HEK293T (cell line): ENCODE measurements at places on chromosomes 3 and 15.
A peak's percentile ranks its signal among the peaks of the same experiment; 100 is the strongest.

DNA sequence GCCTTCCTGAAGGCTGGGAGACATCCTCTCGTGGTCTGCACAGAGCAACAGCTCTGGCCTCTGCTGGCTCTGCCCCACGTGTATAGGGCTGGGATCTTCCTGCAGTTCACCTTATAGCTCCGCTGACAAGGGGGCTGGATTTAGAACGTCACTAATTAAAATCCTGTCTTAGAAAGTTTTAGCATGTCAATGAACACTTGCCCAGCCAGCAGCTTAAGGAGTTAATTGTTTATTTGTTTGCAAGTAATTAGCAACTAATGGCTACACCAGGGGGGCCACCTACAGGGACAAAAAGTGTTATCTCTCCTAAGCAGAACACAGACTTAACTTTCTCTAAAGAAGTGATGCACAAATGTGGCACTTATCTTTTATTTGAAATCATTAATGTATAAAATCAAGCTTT, at the start of gene HESX1:
Gene HESX1 (minus strand): TSS at position 84 of the 403 bp plus-strand sequence. CDS start 60 bp downstream, at position 24.
- DNase-seq = no peak

GRCh38 chr3:171712171-171712938, 97.9 kb downstream of the PLD1 start:
- DNase-seq = no peak

DNA sequence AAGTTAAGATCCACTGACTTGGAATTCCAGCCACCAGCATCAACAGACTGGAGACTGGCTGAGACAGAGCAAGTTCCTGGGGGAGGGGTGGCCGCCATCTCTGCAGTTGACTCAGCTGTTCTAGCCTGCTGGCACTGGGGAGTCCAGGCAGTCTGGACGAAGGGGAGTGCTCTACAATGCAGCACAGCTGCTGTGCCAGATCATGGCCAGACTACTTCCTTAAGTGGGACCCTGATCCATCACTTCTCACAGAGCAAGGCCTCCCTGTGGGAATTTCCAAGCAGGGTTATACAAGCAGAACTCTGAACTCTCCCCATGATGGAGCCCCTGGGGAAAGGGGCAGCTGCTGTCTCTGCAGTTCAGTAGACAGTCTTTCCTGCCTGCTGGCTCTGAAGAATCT, 35.2 kb downstream of the PYGO1 start:
- DNase-seq = no peak

DNA sequence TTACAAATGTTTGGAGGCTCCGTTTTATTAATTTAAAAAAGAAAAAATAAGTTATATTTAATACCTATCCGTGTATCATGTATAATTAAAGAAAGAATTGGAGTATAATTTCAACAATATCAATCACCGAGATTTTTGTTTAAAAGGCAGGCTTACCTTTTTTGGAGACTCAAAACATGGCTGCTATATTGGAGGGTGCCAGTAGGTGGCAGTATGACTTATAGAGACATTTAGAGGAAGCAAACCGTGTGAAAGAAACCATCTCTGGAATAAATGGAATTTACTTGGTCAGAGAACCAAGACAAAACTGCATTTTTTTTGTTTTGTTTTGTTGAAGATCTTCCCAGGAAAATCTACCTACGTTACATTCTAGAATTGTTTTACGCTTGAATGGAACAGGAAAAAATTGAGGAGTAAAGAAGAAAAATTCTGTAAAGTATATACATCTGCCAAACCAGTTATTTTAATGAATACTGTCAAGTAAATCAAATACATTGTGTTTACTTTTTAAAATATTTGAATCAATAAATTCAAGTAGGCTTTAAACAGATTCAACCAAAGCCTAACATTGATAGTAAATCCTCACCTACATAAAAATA, 802.6 kb upstream of the ALCAM start:
- DNase-seq = peak; percentile 7

DNA sequence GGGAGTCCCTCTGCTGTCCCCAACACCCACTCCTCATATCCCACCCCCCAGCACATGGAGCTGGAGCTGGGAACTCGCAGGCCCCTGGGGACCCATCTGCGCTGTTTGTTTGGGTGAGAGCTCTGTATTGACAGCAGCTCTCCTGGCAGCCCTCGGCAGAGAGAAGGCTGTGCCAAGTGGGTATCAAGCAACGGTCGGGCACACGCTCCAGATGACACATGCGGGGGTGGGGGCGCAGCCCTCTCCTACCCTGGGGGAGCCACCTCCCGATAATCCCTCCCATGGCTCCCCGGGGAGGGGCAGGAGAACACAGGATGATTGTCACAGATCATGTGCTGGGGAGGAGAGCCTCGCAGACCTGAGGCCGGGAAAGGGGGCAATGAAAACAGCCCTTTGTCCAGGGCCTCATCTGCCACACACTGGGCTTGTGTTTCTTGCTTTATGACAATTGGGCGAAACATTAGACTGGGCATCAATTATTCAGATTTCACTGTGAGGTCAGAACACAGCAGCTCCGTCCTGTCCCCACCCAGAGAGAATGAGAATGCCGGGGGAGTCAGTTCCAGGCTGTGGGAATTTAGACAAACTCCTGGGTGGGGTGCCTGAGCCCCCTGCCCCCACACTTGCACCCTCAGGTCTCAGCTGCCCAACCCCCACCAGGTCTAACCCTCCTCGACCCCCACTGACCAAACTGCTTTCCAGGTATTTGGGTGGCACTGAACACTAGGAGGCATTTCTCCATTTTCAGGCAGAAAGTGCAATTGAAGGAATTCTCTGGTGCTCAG, 46.4 kb upstream of the KLF13 start:
- no peak for DNase-seq

GRCh38 chr3:42736081-42736480, 33.5 kb upstream of the HHATL start:
- DNase-seq = no peak

DNA sequence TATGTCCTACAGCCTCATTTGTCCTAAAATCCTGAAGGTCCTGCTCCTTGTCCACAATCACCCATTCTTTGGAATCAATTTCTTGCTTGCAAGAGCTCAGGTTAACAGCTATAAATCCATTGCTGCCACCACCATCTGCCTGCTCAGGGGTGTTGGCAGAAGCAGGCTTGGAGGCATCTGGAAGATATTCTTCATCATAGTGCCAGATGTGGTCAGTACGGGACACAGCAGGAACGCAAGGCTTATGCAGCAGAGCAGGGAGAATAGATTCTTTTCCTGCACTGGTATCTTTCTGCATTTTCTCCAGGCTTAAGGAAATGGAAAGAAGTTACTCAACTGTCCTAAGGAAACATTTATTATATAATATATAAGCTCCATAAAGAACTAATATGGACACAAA, 38.5 kb upstream of the CDAN1 start:
- DNase-seq = no peak

DNA sequence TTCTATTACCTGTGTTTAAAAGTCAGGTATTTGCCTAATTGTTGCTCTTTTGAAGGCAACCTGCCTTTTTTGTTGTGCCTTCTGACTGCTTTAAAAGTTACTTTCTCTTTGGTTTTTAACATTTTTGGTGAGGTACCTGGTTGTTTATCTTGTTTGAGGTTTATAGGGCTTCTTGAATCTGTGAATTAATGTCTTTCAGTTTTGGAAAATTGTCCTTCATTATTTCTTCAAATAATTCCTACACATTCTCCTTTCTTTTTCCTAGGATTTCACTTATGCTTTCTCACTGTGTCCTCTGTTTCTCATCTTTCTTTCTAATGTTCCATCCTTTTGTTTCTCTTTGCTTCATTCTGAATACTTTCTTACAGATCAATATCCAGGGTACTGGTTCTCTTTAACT, 30.8 kb downstream of the HHLA2 start:
- DNase-seq = no peak

DNA sequence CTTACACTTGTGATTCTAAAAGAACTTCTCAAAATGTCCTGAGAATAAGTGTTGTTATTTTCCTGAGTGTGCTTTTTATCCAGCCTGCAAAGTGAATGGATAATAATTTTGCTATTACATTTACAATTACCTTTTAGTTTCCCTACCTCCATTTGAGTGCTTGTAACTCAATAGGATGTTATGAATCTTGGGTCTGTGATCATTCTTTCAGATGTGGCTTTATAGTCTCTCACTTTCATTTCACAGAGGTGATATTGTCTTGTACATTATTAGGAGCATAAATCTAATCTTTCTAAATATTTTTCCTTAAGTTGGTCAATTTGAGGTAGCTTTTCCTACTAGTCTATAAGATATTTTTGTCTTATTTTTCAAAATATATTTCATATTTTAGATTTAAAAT, 386.3 kb upstream of the EPHA6 start:
- DNase-seq = no peak

DNA sequence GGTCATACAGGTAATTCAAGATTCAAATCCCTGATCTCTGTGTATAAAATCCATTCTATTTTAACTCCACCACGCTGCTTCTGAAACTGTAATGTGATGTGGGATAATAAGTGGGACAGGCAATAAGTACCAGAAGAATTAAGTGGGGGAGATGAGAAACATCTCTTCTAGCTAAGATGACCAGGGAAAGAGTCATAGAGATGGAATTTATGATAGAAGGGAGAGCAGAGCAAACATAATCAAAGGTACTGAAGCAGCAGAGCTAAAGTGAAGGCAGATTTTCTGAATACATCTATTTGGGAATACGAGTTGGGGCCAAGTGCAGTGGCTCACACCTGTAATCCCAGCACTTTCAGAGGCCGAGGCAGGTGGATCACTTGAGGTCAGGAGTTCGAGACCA, 4.9 kb downstream of the MRPL47 start:
- DNase-seq = no peak
